ENCODE measurements at places on chromosomes 12 and 14.

DNA sequence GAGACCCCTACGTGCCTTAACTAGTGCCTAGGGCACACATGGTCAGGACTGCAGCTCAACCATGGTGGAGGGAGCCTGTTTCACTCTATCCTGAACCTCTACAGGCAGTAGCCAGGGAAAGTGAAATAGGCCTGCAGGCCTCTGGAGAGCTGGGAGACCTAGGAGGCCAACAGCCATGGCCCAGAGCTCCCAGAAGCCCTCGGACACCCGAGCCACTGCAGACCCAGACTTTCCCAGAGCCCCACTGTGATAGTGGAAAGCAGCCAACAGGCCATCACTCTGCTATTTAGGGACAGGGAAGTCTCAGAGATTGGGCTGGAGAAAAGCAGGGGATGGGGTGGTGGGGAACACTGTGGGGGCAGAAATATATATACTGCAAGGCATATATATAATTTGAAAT, 56.5 kb upstream of the ZFP36L1 start:
- no peak for DNase-seq

GRCh38 chr12:111457577-111457976, 51.9 kb downstream of the SH2B3 start:
- DNase-seq = no peak

DNA sequence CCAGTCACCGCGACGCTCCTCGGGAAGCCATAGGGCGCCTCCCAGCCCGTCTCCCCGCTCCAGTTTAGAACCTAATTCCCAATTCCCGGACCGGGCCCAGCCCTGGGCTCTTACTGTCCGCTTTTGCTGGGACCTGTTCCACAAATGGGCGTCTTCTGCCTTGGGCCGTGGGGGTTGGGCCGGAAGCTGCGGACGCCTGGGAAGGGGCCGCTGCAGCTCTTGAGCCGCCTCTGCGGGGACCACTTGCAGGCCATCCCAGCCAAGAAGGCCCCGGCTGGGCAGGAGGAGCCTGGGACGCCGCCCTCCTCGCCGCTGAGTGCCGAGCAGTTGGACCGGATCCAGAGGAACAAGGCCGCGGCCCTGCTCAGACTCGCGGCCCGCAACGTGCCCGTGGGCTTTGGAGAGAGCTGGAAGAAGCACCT, 797 bp downstream of the UNG start:
- DNase-seq = no peak

DNA sequence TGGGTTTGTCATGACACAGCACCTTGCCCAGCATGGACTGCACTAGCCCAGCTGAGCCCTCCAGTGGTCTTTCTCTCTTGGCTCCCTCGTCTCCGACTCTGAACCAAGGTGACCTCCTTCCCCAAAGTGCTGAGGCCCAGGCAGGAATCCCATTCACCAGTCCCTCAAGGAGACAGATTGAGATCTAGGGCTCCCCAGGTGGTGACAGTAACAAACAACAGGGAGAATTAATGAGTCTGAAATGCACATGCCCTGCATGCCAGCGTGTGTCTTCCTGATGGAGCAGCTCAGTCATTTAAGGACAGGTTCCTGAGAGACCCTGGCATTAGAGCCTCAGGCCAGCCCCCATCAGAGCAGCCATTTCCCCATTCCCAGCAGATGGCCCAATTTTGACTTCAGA, 51.4 kb upstream of the OAS1 start:
- no peak for DNase-seq

DNA sequence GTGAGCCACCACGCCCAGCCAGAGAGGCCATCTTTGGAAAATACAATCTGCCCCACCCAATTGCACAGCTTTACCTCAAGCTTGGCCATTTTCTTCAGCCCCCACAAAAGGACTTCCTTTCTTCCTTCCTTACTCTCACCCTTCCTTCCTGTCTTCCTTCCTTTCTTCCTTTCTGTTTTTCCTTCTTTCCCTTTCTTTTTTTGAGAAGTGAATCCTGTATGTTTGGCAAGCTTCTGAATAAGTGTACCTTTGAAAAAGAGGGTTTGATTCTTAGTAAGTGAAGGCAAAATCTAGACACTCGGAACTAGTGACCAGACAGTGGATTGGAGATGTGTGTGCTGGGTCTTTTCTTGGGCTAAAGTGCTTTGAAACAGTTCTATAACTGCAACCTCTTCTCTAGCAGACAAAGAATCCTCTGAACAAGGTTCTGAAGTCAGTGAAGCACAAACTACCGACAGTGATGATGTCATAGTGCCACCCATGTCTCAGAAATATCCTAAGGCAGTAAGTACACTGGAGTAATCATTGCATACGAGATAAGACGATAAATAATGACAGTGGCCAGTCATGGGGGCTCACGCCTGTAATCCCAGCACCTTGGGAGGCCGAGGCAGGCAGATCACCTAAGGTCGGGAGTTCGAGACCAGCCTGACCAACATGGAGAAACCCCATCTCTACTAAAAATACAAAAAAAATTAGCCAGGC, 49.5 kb downstream of the SUPT16H start:
- DNase-seq = no peak

GRCh38 chr14:72483311-72483710, 410.6 kb downstream of the DPF3 start:
- DNase-seq = no peak

GRCh38 chr14:61525293-61526011, 169.9 kb upstream of the HIF1A start:
- peak; percentile 63 for DNase-seq

GRCh38 chr12:123171967-123172366, 21.1 kb upstream of the PITPNM2 start:
- DNase-seq = no peak

DNA sequence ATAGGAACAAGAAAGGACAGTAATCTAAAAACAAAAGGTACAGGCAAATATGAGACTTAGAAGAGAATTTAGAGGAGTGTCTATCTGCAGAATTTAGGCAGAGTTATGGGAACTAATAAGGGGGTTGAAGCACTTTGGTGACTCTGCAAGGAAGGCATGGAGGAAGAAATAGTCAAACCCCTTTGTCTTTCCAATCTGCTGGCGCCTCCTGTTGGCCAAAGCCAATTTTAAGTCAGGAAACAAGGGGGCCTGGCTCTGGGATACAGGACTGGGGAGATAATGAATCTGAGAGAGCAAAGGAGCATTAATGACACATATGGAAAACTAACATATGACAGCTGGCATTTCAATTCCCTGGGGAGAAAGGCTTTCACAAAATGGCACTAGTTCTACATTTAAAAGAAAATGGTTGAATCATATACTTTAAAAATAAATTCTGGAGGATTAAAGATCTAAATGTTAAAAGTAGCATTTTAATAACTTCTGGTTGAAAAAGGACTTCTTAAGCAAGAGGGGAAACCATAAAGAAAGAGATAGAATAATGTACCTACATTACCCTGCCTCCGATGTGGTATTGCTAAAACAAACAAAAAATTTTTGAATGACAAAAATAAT, 48.5 kb upstream of the CSRP2 start:
- DNase-seq = no peak

- no peak for DNase-seq
Measured at GRCh38 chr12:54374562-54375258, 9.8 kb downstream of the ZNF385A start.

- DNase-seq = no peak
Measured at GRCh38 chr12:75850721-75851462, 180.7 kb downstream of the PHLDA1 start.

- no peak for DNase-seq
Measured at GRCh38 chr14:98923596-98923995, 348.4 kb downstream of the BCL11B start.

GRCh38 chr14:22007363-22007762, 333.7 kb upstream of the OR4E1 start:
- no peak for DNase-seq

GRCh38 chr12:54585243-54585642, 3.2 kb downstream of the PPP1R1A start:
- no peak for DNase-seq

GRCh38 chr12:98437806-98438595, 77.4 kb upstream of the TMPO start:
- DNase-seq = no peak

DNA sequence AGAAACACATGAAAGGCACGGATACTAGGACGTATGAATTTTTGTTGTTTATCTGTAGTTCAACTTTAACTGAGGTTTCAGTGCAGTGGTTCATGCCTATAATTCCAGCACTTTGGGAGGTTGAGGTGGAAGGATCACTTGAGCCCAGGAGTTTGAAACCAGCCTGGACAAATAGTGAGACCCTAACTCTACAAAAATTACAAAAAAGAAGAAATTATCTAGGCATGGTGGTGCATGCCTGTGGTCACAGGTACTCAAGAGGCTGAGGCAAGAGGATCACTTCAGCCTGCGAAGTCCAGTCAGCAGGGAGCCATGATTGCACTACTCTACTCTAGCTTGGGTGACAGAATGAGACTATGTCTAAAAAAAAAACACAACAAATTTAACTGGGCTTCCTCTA, 8.0 kb downstream of the KRT6B start:
- DNase-seq = no peak

- no peak for DNase-seq
Measured at GRCh38 chr12:114636723-114637480, 47.1 kb downstream of the TBX3 start.

- DNase-seq = no peak
Measured at GRCh38 chr12:114701553-114701952, 17.6 kb upstream of the TBX3 start.
